ENCODE measurements at places on chromosomes 7 and 10.

DNA sequence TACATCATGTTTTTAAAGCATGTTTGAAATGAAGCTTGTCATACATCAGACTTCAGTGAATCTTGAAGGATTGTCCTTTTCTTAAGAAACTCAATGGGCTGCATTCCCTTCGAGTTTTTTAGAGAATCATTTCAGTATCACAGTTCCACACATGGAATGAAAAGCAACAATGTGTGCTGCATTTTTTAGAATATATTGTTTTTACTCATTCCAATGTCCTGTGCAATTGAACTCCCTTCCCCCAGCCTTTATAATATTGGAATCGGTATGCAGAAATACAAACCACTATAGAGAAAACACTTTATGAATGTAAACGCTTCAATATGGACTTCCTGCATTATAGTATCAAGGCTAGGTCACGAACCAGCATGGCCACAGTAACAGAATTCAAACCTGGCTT lies 634.4 kb downstream of the GATA3 start:
- no peak for DNase-seq

GRCh38 chr10:34633374-34633773 lies 181.7 kb downstream of the PARD3 start:
- DNase-seq, result no peak

- DNase-seq, result peak; percentile 28
Observed at GRCh38 chr7:8724080-8724718, 290.8 kb downstream of the NXPH1 start.

- no peak for DNase-seq
Observed at GRCh38 chr10:132001238-132001972, 19.7 kb upstream of the BNIP3 start.

DNA sequence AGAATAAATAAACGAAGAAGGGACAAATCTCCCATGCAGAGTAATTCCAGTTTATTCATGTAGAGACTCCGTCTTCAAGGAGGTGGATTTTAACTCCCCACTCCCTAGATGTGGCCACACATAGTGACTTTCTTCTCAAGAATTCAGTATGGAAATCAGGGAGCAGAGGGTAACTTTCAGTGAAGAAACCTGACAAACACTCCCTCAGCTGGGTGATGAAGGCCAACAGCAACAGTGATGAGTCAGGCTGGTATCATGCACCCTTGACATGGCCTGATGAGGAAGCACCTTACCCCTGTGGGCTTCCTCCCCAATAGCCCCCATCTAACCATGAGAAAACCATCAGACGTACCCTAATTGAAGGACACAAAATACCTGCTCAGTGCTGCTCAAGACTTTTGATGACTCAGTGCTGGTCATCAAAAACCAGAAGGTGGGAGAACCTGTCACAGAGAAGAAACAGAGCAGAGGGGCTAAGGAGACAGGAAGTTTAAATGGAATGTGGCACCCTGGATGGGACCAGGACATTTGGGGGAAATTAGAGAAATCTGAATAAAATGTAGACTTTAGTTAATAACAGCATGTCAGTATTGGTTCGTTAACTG lies 50.6 kb downstream of the ADAMTS14 start:
- no peak for DNase-seq

DNA sequence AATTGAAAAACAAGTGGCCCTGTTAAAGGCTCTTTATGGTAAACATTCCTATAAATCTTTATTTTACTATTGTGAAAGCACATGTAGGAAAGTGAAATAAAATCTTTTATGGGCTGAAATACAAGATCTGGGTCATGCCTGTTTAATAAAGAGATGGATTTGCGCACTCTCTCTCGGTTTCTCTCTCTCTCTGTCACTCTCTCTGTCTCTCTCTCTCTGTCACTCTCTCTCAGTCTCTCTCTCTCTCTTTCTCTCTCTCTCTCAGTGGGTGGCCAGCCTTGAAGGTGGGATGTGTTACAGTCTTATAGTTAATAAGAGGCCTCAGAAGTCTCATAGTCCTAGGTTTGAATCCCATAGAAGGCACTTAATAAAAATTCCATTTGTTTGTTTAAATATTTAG lies 2.4 kb downstream of the TAC1 start:
- DNase-seq, result no peak

DNA sequence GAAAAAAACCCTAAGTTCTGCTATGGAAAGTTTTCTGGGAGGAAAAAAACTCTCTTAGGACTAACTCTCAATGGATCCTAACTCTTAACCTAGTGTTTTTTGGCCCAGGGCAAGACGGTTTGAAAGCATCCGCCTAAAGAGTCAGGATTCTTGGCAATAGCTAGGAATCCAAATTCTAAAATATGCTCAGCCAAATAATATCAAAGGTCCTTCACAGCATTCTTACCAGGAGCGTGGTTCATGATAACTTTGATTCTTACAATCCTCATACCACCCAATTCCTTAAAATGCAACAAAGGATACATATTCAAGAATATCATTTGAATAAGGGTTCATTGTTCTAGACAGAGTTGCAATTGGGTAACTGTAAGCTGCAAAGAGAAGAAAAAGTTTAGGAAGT lies 21.3 kb downstream of the CPA1 start:
- DNase-seq, result no peak

DNA sequence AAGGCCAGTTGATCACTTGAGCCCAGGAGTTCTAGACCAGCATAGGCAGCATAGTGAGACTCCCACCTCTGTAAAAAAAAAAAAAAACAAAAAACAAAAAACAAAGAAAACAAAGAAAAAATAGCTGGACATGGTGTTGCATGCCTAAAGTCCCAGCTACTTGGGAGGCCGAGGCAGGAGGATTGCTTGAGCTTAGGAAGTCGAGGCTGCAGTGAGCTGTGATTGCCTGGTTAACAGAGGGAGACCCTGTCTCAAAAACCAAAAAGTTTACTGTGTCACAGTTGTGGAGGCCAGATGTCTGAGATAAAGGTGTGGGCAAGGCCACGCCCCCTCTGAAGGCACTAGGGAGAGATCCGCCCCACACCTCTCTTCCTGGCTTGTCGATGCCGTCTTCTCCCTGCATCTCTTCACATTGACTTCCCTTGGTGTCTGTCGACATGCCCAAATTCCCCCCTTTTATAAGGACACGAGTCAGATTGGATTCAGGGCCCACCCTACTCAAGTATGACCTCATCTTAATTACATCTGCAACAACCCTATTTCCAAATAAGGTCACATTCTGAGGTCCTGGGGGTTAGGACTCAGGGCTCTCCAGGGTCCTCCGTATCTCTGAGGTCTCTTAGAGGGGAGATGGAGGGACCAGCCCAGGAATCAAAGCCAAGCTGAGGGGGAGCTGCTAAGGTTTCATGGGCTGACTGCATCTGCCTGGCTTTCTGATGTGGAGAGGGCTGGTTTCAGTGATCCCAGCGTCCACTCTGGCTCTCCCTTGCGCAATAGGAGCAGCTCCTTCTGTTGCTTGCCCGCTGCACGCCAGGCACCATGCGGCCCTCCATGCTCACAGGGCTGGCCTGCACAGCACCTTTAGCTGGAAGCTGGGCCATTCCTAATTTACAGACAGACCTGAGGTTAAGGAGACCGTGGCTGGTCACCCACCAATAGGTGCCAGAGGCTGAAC lies 23.1 kb downstream of the AGAP3 start:
- no peak for DNase-seq

- no peak for DNase-seq
Observed at GRCh38 chr10:34760606-34761005, 54.5 kb downstream of the PARD3 start.

DNA sequence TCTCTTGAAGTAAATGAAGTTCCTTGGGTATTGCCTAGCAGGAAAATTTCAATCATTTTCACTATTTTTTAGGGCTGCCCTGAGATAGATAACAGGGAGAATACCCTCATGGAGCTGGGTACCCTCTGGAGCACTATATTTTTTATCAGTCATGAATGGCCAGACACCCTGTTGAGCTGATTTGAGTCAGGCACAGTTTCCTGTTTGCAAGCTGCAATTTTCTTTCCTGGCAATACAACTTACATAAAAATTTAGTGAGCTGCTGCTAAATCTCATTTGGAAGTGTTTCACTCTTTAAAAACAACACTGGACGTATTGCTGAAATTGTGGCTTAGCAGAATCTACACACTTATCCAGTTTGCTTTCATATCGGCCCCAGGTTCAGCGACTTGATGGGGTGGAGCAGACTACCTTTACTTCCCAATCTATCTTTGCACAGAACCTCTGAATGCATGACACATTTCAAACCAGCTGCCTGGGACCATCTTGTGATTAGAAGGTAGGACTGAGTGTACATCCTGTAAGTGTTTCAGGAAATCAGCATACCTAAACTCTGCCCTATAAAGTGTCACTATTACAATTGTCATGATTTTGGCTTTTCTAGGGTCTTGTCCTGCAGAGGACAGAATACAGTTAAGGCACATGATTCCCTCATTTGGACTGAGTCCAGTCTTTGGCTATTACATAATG lies 125.7 kb upstream of the FAM3C start:
- no peak for DNase-seq

GRCh38 chr7:77442636-77443035 lies 26.5 kb upstream of the GSAP start:
- no peak for DNase-seq

- DNase-seq, result peak; percentile 38
Observed at GRCh38 chr7:51123322-51124019, 193.1 kb downstream of the COBL start.

DNA sequence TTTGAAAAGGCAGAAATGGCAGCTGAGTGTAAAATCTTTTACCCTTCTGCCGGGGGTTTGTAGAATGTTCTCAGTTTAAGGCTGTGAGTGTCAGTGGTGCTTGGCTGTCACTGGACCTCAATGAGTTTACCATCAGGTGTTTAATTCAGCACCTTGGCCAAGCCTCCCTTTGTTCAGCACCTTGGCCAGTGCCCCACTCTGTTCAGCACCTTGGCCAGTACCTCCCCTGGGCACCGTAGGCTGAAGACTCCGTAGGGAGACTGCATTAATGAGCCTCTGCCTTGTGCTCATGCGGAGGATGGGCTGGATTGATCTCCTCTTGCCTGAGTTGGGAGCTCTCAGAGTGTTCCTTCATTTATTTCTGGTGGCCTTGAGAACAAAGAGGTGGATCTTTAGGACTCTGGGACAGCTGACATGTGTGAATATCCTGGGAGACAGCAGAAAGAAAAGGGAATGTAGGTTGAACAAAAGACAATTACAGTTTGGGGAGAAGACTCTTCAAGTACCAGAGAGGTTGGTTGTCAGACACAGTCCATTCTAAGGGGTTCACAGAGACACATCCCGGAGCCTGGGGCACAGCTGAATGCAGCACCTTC lies 1.6 kb downstream of the FAM24A start:
- DNase-seq, result peak; percentile 24

DNA sequence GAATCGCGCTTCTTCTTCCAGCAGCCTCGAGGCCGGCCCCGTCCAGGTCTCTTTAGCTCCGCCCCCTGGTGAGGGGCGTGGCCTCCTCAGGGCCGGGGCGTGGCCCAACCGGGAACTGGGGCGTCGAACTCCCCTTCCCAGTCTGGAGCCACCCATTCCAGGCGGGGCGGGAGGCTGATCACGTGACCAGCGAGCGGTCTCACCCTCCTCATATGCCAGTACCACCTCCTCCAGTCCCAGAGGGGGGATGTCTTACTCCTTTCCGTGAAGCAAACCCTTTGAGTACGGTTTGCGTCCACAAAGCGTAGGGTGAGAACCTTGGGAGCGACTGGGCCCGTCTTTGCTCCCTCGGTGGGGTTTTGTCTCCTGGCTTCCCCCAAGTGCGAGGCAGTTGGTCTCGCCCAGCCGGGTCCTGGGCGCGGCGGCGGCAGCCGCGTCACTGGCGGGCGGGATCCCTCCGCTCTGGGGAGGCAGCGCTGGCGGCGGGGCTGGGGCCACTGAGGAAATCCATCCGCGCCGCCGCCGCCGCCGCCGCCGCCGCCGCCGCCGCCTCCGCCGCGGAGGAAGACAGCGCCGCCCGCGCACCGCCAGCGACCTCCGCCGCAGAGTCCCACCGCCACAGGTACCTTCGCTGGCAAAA lies at the start of gene GNB2:
Gene GNB2 (plus strand): TSS at position 439 of the 640 bp plus-strand sequence. CDS start 2,526 bp downstream, outside the sequence.
- DNase-seq, result peak; percentile 74

DNA sequence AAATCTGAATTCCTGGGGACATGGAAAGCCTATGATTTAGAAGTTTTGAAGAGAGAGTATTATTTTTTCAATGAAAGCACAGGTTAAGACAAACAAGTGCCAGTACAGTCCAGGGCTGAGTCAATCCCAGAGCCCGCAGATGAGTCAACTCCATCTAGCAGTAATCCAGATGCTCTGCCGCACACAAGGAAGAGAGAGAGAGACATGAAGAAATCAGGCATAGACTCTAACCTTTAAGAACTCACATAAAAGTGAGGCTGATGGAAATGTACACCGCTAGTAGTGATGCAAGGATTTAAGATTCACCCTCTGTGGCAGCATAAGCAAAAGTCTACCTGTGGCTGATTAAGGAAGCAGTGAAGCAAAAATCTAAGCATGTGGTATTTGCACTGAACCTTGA lies 651.5 kb downstream of the TNS3 start:
- no peak for DNase-seq

DNA sequence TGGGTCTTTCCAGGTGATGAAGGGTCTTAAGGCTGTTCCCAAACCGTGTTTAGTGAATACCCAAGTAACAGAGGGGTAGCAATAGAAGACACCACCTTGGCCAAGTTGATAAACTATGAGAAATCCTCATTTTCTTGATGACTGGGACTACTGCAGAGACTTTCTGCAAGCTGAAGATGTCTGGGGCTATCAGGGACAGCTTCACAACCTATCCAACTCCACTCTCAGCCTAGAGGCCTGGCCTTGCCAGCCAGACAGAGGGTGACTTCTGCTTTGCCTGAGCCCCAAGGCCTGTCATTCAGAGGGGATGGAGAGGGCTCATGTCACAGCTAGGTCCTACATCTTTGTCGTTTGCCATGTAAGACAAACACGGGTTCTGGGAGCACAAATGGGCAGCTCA lies 255.9 kb upstream of the GRB10 start:
- DNase-seq, result no peak

GRCh38 chr7:14069961-14070360 lies 80.5 kb upstream of the ETV1 start:
- DNase-seq, result no peak

DNA sequence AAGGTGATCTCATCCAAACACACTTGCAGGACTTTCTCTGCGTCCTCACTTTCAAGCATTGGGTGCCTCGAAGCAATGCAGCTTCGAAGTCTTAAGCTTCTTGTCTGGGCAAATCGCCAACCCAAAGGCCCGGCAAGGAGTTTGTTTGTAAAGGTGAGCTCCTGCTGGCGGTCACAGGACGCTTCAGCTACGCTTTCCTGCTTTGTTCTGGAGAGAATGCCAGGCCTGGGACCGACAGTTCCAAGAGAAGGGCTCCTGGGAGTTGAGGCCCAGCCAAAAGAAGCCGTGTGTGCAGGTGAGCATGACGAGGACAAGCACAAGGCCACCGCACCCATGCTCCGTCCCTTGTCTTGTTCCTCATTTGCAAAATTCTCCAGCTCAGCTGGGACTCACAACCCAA lies 106.6 kb upstream of the DOCK1 start:
- no peak for DNase-seq

DNA sequence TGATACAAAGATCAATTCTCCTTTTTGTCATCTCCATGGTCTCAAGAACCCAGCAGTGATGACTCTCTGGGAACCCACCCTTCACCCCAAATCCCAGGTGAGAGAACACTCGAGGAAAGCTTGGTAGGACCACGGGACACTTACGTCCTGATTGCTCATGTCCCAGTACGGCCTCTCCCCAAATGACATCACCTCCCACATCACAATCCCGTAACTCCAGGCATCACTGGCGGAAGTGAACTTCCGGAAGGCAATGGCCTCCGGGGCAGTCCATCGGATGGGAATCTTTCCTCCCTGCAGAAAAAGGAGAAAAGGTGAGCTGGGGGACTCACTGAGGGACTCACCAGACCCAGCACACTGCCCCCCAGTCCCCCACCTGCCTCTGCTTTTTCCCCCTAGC lies 21.0 kb downstream of the EPHB4 start:
- no peak for DNase-seq
